Retina (tissue), 1 donor: ENCODE measurements at places on chromosomes 3 and 15.
A peak's percentile ranks its signal among the peaks of the same experiment; 100 is the strongest.

GRCh38 chr3:64264501-64265109, 39.3 kb upstream of the PRICKLE2 start:
- DNase-seq: no peak

DNA sequence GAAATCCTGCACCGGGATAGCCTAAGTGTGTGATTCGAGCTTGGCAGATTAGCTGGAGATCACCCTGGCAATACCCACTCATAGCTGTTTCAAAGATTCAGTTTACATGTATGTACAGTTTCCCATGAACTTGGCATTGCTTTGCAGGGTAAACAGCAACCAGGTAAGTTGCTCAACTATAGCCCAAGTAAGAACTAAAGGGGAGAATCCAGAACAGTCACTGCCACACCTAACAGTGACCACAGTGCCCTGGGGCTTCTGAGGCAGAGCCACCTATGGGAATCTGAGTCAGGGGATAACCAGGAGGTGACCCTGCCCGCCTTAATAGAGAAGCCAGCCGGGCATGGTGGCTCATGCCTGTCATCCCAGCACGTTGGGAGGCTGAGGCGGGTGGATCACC, 15.9 kb downstream of the CDAN1 start:
- no peak for DNase-seq

DNA sequence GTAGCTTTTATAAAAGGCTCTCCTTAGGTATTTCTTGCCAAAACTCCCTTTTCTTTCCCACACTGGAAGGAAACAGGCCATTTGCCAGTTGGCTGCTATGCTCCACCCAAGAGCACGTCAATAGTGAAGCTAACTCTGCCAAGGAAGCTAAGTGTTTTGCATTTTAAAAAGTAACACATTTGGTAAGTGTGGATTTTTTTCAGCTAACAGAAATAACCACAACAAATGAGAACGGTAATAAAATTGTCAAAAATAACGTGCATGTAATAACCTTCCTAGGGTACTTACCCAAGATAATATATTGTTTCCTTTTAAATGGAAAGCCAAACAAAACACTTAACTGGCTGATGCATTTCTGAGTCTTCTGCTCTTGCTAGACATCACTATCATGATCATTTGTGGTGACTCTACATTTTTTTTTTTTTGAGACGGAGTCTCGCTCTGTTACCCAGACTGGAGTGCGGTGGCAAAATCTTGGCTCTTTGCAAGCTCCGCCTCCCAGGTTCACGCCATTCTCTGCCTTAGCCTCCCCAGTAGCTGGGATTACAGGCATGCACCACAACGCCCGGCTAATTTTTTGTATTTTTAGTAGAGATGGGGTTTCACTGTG, 4.6 kb downstream of the DPP8 start:
- DNase-seq: no peak

DNA sequence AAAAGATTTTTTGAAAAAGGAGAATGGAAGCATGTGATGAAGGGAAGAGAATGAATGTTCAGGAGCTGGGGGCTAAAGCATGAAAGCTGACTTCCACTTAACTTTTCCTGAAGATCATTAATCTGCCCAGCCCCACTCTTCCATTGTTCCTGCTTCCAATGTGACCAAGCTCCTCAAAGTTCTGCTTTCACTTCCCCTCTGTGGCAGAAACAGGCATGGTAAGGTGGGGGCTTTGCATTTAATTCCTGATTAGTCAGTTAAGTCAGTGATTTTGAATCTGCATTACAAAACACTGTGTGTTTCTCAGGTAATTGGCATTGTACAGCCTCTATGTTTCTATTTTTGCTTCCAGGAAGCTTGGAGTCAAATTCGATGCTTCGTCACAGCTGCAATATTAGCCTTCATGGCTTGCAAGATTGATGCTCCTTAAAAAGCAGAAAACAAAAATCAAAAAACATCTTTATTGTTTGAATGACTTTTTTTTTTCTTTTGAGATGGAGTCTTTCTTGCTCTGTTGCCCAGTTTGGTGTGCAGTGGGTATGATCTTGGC, 7.3 kb upstream of the TM6SF1 start:
- no peak for DNase-seq

DNA sequence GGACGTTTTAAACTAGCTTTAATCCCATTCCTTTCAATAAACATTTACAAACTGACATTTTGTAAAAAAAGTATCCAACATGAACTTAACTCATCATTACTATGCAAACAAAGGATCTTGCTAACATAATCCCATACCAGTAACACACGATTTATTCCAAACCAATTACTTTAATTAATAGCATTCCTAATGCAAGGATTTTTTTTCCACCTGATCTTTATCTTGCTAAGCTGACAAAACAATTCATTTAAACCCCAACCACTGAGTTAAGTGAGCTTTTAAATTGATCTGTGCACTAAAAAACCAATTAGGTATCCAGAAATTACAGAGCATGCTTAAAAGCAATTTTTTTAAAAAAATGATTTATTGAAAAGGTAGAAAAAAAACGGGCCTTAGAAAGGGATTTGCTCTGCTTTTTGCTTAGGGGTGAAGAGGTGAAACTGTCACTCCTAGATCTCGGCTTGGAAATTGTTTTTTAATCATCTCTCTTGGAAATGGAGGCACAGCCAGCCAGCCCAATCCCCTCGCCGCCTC, 1.2 kb downstream of the SH3BP5 start:
- no peak for DNase-seq

DNA sequence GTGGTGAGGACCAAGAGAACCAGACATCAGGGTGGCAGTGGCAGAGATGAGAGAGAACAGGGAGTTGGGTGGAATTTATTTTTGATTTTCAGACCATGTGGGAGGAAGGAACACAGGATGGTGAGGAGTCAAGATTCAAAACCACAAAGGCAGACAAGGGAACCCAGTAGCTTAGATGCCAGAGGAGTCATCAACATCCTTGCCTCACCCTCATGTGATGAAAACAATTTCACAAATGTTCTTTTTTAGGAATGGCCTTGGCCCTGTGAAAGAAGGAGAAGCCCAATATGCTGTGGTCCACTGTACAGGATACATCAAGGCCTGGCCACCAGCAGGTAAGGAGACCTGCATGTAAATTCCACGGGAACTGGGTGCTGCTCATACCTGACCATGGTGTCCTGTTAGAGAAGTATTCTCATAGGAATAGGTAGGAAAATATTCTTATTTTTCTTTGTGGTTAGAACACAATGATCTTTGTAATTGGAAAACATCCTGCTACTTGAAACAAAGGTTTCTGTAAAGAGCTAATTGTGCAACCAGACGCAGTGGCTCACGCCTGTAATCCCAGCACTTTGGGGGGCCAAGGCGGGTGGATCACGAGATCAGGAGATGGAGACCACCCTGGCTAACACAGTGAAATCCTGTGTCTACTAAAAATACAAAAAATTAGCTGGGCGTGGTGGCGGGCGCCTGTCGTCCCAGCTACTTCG, 110.0 kb downstream of the ARNT2 start:
- DNase-seq: no peak

- no peak for DNase-seq
These were observed 531.0 kb upstream of the NR2F2 start for GRCh38 chr15:95799286-95800200.

DNA sequence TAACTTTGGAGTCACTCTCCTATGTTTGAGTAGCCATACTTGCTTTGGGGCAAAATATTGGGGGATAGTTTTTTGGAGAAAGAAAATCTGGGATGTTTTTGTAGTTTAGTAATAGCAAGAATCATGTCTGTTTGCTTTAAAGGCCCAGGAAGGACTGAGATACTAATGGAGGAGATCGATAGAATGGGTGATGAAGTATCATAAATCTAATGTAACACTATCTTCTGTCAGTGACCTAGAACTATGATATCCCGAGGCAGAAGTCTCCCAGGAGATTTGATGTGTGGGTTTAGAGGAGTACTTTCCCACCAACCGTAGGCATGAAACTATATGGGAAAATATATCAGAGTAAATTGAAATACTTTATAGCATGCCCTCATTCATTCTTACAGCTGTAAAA, 21.0 kb upstream of the NFKBIZ start:
- DNase-seq: peak; percentile 24
